ENCODE measurements at places on chromosomes 16 and 17.

- no peak for DNase-seq
Measured at GRCh38 chr17:59409336-59410048, 78.0 kb downstream of the YPEL2 start.

DNA sequence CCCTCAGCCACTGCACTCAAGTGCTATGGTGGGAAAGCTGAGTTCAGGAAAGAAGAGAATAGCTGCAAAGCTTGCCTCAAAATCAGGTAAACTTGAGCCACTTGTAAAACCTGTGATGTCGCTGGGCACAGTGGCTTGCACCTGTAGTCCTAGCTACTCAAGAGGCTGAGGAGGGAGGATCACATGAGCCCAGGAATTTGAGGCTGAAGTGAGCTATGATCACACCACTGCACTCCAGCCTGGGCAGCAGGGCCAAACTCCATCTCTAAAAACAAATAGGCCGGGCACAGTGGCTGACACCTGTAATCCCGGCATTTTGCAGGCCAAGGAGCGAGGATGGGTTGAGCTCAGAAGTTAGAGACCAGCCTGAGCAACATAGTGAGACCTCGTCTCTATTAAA is 26.4 kb upstream of the SMURF2 start:
- no peak for DNase-seq

DNA sequence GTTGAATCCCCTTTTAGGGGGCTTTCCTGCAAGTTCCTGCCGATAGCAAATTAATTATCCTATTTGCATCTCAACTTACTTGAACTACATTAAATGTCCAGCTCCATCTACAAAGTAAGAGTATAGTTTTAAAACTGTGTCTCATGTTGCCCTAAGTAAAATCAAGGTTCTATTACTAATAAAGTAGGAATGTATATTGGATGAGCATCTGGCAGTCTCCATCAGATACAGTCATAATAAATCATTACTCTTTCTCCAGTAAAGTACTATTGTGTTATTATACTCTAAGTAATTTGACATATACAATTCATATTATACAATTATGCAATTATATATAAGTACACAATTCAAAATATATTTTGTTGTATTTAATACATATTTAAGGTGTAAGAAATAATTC is 249.3 kb downstream of the CEP112 start:
- no peak for DNase-seq

DNA sequence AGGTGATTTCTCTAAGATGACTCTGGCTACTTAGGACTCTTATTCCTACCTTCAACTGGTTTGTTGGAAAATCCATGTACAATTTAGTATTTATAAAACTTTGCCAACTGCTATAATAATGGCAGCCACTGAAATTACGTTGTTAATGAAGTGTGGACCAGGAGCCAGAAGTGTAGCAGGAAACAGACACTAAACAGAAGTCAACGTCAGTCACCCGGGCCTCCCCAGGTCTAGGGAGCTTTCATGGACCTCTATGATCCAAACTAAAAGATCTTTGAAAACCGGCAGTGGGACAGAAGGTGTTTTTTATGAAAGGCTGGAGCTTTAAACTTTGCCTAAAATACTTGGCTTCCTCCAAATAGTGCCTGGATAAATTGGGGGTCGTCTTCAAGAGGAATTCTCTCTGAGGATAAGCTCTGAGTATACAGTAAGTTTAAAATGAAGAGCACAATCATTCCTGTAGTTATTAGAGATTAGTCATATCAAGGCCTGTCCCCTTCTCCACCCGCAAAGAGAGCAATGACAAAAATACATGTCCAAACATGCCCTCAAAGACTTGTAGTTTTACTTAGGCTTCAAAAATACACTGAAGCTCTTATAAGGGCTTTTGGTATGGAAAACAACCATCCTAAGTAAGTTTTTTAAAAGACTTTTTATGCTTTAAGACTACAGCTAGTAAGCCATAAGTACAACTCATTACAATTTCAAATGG is 34.6 kb downstream of the DCUN1D3 start:
- DNase-seq, result no peak

DNA sequence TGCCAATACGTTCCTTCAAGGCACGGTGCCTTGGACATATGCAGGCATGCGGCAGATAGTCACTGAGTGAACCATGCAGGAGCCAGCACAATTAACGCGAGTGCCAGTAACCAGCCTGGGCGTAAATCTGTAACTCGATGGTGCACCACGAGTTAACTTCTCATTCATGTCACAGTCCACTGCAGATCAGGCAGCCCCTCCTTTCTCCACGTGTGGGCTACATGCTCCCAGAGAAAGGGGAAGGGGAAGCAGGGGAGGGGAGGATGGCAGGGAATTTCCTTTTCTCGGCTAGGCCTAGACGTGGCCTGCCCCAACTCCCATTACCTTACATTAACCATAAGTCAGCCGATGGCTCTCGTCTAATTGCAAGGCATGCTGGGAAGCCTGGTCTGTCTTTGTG is 287.9 kb downstream of the CPPED1 start:
- no peak for DNase-seq

DNA sequence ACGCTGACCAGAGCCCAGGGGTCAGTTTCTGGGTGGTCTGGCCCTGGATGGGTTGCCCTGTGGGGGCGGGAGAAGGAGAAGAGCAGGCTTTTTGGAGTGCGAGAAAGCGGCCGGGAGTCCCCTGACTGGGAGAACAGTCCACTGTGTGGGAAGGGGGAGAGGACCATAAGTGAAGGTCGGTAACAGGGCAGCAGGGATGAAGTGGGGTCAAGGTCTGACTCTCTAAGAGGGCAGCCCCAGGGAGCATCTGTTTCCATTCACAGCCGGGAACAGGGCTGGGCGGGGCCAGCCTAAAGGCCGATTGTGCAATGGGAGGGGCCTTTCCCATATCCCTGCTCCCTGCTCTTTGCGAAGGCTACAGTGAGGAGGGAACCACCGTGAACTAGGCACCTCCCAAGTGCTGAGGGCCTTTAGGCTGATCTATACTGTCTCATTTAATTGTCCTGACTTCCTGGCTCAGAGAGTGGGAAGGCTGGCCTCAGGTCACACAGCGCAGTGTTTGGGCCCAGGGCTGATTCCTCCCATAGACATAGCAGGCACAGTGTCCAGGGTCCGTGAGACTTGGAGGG is 10.4 kb upstream of the WFDC1 start:
- DNase-seq, result peak; percentile 42

GRCh38 chr17:565521-565920 is 149.1 kb downstream of the VPS53 start:
- DNase-seq, result peak; percentile 10

- no peak for DNase-seq
Measured at GRCh38 chr16:67982011-67982696, 1.9 kb upstream of the DPEP3 start.

DNA sequence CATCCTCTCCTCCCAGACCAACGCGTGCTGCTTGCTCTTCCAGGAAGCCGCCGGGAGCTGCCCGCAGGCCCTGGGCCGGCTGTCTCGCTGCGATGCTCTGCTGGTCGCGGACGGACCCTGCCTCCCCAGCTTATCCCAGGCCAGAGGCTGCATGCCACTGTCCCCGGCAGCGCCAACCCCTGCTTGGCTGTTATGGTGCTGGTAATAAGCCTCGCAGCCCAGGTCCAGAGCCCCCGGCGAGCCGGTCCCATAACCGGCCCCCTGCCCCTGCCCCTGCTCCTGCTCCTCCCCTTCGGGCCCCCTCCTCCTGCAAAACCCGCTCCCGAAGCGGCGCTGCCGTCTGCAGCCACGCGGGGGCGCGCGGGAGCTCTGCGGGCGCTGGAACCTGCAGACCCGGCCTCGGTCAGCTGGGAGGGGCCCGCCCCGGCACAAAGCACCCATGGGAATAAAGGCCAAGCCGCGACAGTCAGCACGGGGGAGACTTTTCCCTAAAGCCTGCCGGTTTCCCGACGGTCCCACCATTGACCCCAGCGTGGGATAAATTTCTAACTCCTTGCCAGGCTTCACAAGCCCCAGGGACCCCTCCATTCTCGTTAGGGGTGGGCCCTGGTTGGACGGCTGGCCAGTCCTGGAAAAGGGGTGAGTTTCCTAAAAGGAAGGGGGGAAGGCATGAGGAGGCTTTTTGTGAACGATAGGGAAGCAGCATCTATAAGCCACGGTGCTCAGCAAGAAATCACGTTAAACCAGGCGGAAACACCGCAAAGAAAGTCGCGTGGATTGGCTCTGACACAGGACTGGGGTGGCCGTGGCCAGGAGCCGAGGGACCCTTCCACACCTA is 11.2 kb downstream of the ENPP7 start:
- peak; percentile 73 for DNase-seq

GRCh38 chr17:27244491-27245223 is 49.3 kb upstream of the WSB1 start:
- DNase-seq, result no peak

- DNase-seq, result peak; percentile 73
Measured at GRCh38 chr17:35254107-35254773, 11.4 kb downstream of the SLFN5 start.

DNA sequence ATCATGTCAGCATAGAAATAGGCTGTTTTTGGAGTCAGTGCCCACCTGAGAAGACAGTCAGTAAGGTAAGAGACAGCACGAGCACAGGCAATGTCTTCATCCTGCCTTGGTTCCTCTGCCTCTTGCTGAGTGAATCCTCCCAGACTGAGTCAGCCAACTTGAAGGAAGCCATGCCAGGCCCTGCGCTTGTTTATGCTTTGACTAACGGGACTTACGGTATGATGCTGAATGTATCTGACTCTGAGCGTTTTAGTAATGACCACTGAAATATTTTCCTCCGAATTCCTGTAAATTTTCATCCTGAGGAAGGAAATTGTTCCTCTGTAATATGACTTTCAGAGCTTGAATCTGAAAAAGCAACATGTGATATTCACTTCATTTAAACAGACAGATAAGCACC is 18.0 kb downstream of the C17orf67 start:
- DNase-seq, result no peak

GRCh38 chr16:23594186-23594585 is 1.9 kb downstream of the NDUFAB1 start:
- DNase-seq, result no peak

DNA sequence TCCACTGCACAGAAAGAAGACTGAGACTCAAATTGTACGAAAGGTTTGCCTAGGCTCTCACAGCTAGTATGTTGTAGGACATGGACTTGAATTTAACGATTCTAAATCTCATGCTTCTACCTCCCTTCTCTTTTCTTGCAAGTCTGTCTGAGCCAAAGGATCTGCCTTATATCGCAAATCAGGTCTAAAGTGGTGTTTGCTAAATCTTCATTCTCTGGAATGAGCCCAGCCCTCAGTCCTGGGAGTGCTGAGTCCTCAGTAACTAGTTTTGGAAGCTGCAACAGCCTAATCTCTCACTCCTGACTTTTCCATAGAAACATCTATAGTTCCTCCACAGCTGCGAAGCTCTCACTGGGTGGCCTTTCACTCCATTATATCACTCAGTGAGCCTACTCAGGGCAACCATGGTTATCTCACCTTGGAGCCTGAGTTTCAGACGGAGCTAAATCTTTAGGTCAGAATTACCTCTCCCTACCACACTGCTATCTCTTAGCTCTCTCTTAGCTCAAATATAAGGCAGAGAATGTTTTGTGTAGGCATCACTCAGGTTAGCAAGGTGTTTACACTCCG is 575.5 kb upstream of the C16orf82 start:
- no peak for DNase-seq

DNA sequence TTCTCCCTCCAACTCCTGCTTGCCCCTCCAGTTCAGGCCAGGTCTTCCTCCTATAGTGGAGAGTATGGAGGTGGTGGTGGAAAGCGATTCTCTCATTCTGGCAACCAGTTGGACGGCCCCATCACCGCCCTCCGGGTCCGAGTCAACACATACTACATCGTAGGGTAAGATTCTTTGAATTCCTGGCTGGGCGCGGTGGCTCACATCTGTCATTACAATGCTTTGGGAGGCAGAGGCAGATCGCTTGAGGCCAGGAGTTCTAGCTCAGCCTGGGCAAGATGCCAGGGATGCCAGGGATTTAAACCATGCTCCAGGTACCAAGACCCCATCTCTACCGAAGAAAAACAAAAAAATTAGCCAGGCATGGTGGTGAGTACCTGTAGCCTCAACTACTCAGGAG is 1.4 kb downstream of the ZG16 start:
- no peak for DNase-seq

DNA sequence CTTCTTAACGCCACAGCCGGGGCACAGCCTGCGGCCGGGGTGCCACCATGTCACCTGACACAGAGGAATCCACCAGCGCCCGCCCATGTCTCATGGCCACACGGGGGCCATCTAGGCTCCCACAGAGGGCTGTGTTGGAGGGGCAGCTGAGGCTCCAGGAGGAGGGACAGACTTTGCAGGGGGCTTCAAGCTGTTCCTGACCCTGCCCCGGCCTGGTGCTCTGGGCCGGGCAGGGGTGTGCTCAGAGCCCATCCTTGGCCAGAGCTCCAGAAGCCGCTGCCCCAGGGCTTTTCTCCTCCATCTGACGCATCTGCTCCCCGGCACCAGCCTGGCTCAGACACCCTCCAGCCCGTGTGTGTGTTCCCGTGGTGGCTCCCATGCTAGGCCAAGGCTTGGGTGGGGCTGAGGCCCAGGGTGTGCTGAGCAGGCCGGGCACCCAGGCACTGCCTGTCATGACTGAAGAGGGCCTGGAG is 7.8 kb upstream of the SLC38A10 start:
- no peak for DNase-seq

- DNase-seq, result no peak
Measured at GRCh38 chr16:69823831-69824563, 61.9 kb downstream of the WWP2 start.

DNA sequence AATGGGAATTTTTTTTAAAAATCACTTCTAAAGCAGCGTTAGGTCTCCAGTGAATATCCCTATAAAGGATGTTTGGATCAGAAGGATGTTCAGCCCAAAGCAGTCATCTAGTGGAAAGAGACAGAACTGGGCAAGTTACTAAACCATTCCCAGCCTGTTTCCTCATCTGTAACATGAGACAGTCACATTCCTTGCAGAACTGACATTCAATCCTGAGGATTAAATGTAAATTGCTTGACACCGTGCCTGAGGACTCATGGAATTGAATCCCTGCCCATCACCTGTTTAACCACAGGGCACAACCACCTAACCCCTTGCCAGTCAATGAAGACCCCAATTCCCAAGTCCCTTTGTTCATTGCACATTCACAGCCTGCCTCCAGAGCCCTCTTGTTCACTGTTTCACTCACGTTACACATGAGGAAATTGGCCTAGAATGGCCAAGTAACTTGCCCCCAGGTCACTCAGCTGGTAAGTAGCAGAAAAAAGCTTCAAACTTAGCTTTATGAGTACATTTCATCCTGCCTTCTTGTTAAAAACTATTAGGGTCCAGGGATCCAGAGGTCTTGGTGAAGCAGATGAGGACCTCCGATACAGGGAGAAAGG is 1.4 kb downstream of the CMTM2 start:
- DNase-seq, result peak; percentile 10

Measured in DMS53 (cell line).